ENCODE measurements at places on chromosomes 2 and 18. TPM values are rescaled to one million over a fixed set of nuclear protein-coding genes. Genes with fewer than 3 reads are reported as not detected.

Gene FRZB
- total RNA-seq, result 122 TPM

DNA sequence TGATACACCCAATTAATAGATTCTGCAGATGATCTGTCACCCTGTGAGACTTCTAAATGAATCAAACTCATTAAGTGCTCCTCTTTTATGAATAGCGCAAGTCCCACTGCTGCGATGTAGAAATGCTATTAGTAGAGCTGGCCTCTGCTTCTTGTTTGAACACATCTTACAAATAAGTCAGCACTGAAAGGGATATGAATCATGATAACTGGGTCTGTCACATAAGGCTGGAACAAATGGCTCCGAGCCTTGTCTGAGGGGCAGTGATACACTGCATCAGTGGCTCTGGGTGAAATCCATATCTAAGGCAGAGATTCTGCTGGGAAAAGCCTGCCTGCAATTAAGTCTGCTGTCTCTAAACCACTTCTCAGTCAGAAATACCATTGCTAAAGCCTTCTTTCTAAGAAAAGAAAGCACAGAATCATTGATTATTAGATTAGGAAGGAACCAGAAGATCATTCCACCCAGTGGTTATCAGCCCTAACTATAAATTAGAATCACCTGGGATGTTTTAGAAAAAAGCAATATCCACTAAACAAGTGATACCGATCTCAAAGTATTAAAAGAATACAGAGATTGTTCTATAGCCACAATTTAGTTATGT is 75.2 kb downstream of the SLC5A7 start:
- DNase-seq, result no peak

DNA sequence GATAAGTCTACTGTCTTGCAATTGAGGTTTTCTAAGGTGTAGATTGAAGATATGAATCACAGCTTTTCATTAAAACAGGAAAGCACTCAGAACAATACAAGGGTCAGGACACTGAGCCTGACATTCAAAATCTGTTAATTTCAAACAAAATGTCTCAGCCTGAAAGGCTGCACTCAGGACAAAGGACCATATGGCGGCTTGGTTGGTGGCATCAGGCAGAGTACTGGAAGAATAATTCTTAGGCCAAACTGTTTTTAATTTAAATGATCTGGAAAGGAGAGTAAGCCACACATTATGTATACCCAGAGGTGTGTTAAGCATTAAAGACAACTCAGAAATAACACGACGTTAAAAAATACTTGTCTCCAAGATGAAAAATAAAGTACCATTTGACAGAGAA is 85.9 kb downstream of the SKA1 start:
- no peak for DNase-seq

Gene ACMSD
- total RNA-seq, result not detected

DNA sequence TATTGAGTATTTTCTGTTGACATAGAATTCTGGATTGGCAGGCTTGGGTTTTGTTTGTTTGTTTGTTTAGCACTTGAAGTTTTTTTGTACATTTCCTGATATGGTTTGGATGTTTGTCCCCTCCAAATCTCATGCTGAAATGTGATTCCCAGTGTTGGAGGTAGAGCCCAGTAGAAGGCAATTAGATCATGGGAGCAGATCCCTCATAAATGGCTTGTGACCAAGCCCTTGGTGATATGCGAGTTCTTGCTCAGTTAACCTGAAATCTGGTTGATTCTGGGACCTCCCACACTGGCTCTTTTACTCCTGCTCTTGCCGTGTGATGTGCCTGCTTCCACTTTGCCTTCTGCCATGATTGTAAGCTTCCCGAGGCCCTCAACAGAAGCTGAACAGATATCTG is 98.0 kb downstream of the PTPN4 start:
- no peak for DNase-seq

Gene CTDSP1
- 141 TPM for total RNA-seq

Gene ZAP70
- total RNA-seq, result 4.3 TPM

Gene SERPINB7
- total RNA-seq, result not detected

DNA sequence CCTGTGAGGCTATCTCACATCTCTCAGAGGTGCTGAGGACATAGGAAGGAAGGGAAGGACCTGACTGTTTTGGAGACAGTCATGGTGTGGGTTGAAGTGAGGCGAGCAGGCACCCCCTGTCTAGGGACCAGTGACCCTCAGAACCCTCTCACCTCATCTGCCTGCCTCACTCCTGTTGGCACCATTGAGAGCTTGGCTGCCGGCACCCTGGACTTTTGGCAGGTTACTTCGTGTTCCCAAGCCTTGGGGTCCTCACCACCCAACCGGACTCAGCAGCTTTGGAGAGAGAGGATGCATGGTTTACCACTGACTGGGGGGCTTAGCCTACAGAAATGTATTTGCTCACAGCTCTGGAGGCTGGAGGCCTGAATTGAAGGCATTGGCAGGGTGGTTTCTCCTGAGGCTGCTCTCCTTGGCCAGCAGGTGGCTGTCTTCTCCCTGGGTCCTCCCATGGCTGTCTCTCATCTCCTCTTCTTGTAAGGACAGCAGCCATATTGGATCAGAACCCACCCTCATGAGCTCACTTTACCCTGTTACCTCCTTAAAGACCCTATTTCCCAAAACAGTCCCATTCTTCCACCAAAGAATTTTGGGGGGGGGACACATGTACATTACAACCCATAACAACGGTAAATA is 142.0 kb downstream of the TSN start:
- no peak for DNase-seq

Gene FTCDNL1
- total RNA-seq, result 1.4 TPM

GRCh38 chr2:147550995-147551731 is 293.7 kb upstream of the ACVR2A start:
- DNase-seq, result no peak

DNA sequence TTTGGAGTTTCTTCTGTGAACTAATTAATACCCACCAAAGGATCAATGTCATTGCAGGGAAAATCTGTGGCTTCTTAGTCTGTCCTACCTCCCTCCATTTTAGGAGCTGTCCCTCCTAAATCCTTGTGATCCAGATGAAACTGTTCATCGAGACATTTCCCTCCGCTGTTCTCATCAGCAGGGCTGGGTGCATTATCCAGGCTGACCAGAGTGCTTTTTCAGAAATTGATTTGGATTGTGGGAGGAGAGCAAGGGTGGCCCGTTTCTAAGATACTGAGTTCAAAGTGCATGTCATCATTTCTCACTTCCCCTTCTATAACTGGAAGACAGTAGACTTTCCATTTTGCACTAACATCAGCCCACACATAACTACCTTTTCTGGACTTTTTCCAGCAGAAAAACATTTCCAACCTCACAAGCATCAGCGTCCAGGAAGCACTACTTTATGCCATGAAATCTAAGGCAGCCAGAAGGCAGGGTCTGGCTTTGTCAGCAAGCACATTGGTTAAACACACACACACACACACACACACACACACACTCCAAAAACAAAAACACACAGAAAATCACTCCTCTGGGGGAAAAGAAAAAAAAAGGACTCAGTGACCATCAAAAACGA is 94.1 kb downstream of the ANKRD44 start:
- DNase-seq, result no peak

Gene TCF4
- 108 TPM for total RNA-seq

Gene B3GNT2
- 16.4 TPM for total RNA-seq

DNA sequence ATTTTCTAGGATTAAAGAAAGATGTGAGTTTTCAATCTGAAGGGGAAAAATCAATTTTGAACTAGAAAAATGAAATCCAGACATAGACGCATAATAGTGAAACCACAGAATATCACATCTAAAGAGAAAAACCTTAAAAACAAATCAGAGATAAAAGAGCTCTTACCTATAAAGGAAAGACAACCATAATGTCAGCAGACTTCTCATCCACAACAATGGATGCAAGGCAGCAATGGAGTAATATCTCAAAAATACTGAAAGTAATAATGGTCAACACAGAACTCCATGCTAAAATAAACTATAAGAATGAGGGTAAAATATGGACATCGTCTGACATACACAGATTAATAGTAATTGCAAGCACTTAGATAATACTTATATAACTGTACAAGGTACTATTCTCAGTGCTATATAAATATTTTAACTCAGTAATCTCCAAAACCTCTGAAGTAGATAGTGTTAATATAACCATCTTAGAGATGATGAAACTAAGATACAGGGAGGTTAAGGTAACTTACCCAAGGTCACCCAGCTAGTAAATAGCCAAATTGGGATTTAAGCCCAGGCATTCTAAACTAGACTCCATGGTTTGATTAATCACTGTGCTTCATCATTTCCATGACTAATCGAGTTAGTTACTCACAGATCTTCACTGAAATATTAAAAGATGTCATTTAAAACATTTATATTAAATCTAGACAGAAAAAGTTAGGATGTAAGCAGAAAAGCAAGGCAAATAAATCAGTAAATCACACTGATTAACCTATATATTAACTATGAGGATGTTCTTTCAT is 89.4 kb upstream of the SPTBN1 start:
- no peak for DNase-seq

GRCh38 chr2:172858473-172858745 is 122.8 kb downstream of the RAPGEF4 start:
- DNase-seq, result no peak

Gene EMILIN1
- 180 TPM for total RNA-seq

DNA sequence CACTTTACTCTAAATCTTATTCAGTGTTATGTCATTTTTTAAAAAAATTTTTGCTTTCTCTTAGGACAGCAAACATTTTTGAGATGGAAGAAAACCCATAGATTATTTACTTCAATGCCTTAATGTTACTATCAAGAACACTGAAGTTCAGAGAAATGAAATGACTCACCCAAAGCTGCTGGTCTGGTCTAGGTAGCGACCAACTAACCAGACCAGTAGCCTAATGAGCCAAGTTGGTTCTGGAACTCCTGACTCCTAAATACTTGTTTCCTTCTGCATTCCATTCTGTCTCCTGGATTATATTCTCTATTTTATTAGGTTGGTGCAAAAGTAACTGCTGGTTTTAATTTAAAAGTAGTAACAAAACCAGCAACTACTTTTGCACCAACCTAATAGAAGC is 35.4 kb downstream of the SLC8A1 start:
- DNase-seq, result no peak

Gene TMEM37
- 11.0 TPM for total RNA-seq

Gene LCT
- not detected for total RNA-seq

Gene BCL2
- total RNA-seq, result 25.4 TPM

- DNase-seq, result no peak
Observed at GRCh38 chr2:108945969-108946368, 43.1 kb downstream of the EDAR start.

Gene ST3GAL5
- total RNA-seq, result 15.7 TPM

DNA sequence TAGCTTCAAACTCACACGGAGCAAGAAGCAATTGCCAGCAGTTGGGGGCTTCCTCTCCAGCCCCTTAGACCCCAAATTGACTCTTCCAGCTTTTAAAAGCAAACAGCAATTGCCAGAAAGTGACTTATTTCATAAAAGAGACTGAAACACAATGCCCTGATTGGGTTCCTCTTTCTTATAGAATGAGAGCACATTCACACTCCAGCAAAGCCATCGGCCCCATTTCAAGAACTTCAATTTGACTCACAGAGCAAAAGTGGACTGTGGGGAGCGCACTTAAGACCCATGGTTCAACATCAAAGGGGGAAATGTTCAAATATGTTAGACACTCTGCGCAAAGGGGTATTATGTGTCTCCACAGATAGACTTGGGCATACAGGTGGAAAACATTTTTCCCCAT is 484.7 kb downstream of the BCL11A start:
- DNase-seq, result no peak

Gene LYPD6B
- total RNA-seq, result not detected

DNA sequence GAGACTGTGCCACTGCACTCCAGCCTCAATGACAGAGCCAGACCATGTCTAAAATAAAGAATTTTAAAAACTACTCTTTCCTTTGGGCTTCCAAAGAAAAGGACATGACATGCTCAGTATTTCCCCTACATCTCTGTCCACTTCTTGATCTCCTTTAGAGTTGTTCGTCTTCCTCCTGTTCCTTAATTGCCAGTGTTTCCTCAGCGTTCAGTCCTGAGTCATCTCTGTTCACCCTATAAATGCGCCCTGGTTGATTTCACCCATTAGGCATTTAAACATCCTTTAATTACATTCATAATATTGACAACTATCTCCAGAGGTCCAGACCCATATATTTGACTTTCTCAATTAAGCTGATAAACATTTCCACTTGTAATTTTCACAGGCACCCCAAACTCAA is 64.0 kb downstream of the AAK1 start:
- DNase-seq, result no peak

DNA sequence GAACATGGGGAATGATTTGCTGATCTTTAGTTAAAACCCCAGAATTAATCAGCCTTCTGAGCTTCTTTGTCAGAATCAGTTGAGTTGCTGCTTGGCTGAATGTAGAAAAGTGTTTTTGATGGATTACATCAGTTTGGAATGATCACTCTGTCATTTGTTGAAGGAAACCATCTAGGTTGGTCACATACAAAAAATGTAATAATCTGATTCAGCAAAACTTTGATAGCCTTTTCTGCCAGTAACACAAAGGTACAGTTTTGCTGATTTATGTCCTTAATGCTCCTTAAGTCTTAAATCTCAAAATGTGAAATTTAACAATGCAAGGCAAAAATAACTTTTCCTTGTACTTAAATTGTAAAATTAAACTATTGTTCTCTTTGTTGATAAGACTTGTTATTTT is 74.3 kb downstream of the GALNT13 start:
- no peak for DNase-seq

DNA sequence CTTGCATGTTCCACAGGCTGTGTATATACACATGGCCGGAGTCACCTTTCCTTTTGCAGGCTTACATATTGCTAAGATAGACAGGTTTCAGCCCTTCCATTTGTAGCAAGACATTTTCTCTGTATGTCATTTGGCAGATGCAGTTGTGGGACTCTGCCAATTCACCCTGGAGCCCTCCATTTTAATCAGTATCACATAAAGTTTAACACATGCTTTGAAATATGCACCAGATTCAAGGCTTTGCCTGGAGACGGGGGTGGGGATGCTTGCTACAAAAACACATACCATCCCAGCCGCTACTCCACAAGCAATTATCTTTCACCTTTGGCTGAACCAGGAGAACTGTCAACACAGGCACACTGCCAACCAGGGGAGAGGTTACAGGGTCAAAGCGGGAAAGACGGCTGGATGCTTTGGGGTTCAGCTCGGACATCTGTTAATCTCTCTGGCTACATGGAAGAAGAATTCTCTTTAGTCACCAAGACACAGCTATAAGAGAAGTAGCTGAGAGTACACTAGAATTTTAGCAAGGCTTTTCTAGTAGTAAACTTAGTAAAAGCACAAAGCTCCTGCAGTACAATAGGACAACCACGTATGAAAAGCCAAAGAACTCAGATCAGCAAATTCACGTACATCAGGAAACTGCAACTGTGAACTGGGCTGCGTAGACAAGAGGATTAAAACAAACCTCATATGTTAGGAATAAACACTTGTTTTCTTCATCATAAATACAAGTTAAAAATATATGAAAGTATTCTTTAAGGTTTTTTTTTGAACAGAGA is 130.9 kb downstream of the EXOC6B start:
- DNase-seq, result no peak

- no peak for DNase-seq
Observed at GRCh38 chr18:38557006-38557405, 991.4 kb upstream of the CELF4 start.

GRCh38 chr2:181454686-181455450 is 2.3 kb upstream of the ITGA4 start:
- DNase-seq, result no peak

Gene CERKL
- not detected for total RNA-seq

Gene UPP2
- total RNA-seq, result not detected

Gene MAPK4
- 1.7 TPM for total RNA-seq

- no peak for DNase-seq
Observed at GRCh38 chr18:74196220-74197119, 48.1 kb downstream of the TIMM21 start.

- no peak for DNase-seq
Observed at GRCh38 chr18:72555968-72556367, 11.8 kb upstream of the CBLN2 start.

Gene RGPD3
- total RNA-seq, result not detected
